Left ventricle myocardium superior (tissue), 1 donor: ENCODE measurements at places on chromosomes 1 and 21. TPM values are rescaled to one million over a fixed set of nuclear protein-coding genes. Genes with fewer than 3 reads are reported as not detected.

Gene OR2G6
- not detected for total RNA-seq

Gene CFHR1
- not detected for total RNA-seq

Gene RNF207
- 82.3 TPM for total RNA-seq

Gene FTCD
- 1.5 TPM for total RNA-seq

Gene HES4
- 39.4 TPM for total RNA-seq

Gene KRTAP10-5
- total RNA-seq: not detected

Gene CFAP45
- total RNA-seq: 1.7 TPM

Gene GNL2
- total RNA-seq: 22.1 TPM

Gene SMIM11
- total RNA-seq: 5.2 TPM

Gene GREM2
- total RNA-seq: not detected

Gene LCE1E
- total RNA-seq: not detected

Gene MEX3A
- 0.17 TPM for total RNA-seq

Gene TSPEAR
- total RNA-seq: 2.7 TPM

Gene TNFRSF18
- 0.32 TPM for total RNA-seq
